Cortex of kidney (tissue), 1 donor: ENCODE measurements at places on chromosomes 5 and 9.

DNA sequence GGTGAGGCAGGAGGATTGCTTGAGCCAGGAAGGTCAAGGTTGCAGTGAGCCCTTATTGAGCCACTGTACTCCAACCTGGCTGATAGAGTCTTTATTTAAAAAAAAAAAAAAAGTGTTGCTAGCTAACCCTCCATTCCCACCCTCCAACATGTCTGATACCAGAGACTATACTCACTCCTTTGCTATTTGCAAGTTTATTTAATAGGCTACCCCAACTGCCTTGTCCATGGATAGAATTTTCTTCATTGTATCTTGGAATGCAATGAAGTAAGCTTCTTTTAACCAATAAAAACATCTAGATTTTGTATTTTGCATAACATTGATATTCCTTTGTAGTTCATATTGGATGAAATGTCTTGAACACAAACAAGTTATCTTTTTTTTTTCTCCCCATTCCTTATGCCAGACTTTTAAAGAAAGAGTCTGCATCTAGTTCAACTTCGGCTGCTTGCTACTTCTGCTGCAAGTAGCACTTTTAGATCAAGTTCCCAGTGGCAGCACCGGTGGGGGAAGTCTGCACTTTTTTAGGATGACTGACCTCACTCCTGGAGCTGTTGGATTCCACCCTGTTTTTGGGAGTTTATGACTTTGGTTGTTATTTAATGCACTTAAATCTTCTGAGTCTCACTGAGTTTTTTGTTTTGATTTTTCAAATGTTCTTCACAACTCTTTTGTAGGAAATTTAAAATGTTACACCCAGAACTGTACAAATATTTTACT, 112.5 kb downstream of the UHRF2 start:
- DNase-seq: no peak

- DNase-seq: no peak
Observed at GRCh38 chr5:61784341-61784740, 452.3 kb downstream of the ZSWIM6 start.

DNA sequence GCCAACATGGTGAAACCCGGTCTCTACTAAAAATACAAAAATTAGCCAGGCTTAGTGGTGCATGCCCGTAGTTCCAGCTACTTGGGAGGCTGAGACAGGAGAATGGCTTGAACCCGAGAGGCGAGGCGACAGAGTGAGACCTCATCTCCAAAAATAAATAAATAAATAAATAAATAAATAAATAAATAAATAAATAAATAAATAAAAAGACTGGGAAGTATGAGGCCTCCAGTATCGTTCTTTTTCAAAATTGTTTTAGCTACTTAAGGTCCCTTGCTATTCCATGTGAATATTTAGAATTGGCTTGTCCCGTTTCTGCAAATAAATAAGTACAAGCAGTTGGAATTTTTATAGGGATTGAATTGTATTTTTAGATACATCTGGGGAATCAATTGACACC, 3.0 kb upstream of the SETX start:
- no peak for DNase-seq

GRCh38 chr9:89872913-89873707, 268.3 kb downstream of the GADD45G start:
- DNase-seq: no peak

DNA sequence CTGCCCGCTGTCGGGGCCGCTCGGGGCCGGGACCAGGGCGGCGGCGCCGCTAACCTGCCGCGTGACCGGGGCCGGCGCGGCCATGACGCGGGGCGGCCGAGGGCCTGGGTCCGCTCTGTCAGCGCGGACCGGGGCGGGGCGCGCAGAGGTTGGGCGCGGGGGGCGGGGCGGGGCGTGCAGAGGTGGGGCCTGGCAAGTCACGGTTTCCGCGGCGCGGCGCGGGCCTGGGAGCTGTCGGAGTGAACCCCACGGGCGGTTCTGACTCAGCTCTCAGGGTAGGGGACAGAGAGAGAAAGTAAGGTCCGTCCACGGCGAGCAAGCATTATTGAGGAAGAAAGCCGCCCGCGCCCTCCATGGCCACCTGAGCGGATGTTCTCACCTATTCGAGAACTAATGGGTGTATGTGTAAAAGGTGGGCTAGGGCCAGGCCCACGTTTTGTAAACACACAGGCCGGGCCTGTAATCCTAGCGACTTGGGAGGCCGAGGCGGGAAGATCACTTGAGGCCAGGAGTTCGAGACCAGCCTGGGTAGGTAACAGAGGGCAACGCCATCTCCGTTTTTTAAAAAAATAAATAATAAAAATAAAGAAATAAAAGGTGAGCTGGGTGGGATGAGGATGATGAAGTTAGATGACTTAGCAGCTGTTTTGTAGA, at the start of gene PRXL2C:
TSS of gene PRXL2C (minus strand) at position 120 of the 654 bp plus-strand sequence. CDS start at position 84, 36 bp downstream.
- DNase-seq: no peak

GRCh38 chr5:104569621-104570020, 1007.0 kb upstream of the NUDT12 start:
- no peak for DNase-seq

DNA sequence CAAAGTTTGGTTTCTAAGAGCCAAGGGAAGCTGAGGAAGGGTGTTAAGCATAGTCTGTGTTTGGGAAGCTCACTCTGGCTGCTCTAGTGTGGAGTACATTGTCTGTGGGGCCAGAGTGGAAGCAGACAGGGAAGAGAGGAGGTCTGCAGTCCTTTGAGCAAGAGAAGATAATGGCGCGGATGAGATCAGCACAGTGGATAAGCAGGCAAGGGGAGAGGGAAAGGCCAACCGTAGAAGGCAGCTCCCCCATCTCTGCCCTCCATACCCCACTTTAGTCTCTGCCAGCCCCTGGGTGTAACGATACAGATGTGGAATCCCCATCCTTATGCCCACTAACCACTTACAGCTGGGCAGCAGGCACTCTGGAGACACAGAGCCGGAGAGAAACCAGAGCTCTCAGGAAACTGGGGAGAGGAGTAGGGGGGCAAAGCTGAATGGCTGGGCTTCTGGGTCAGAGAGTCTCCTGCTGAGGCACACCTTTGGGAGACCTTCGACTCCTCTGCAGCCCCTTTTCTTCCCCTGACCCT, 75.0 kb downstream of the SLIT3 start:
- DNase-seq: no peak

DNA sequence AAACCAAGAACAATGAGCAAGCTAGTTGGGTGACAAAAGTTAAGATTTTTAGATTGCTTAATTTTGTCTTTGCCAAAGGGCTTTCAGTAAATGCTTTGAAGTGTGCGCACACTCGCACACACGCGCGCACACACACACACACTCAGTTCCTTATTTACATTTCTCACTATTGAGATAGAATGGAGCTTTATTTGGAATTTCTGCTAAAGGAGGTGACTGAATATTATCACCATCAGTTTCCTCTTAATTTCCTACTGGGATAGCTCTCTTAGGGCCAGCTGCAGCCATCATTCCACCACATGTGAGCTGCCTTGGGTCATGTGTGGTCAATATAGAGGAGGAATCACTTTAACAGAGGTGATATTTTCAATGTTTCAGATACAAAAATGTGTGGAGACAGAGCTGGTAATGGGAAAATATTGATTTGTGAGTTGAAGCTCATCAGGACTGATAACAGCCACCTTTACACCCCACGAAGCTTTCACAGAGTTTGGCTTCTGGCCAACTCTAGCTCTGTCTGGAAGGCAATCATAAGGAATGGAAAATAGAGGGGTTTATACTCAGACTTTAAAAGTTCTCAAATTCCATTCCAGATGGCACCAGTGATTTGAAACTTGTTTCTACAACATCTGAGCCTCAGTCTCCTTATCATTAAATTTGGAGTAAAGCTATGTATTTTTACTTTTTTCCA, 99.9 kb downstream of the MACIR start:
- DNase-seq: no peak

GRCh38 chr5:77064040-77064439, 23.0 kb downstream of the ZBED3 start:
- no peak for DNase-seq

- no peak for DNase-seq
Observed at GRCh38 chr5:116340799-116341198, 233.8 kb downstream of the SEMA6A start.

DNA sequence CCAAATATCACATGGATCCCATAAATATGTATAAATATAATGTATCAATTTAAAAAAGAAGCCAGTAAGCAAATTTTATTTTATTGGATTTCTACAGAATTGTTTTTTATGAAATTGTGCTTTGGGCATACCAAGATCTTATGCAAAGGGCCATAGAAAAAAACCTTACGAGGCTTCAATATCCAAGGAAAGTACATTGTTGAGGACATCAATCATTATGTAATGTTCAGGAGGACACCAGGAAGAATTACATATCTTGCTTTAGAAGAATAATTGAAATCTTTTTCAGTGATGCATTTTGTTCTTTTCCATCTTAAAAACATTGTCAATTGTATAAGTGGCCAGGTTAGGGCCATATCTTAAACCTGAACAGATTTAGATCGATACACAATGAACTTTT, 187.8 kb upstream of the GAS1 start:
- DNase-seq: no peak

DNA sequence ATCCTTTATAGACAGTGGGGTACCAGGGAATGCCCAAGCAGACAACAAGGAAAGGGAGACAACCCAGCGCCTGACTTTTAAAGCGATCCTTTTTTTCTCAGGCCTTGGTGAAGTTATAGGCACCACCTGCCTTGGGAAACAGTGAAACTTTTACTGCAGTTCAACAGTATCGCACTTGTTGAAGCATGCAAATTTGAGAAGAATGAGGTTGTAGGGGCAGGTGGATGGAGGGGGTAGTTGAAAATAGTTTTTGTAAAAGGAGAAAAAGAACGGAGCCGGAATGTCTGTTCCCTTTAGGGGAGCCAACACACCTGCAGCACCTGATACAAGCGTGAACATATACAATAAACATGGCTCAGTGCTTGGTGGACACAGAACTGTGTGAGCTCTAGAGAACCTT, 190.2 kb upstream of the NR3C1 start:
- DNase-seq: no peak

DNA sequence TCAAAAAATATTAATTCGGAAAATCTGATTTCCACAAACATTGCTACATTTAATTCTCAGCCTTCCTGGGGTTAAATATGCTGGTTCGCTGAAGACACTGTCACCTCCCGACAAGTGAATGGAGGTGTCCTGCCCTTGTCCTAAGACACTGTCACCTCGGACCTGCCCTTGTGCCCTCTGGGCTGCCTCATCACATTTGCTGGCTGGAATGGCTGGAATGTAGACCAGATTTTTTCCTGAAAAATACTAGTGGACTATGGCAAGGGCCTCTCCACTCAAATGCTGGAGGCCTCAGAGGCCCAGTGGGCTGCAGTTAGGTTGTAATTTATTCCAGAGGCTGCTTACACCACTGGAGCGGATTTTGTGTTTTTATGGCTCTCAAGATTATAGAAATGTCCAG, 28.2 kb downstream of the CACNA1B start:
- no peak for DNase-seq

DNA sequence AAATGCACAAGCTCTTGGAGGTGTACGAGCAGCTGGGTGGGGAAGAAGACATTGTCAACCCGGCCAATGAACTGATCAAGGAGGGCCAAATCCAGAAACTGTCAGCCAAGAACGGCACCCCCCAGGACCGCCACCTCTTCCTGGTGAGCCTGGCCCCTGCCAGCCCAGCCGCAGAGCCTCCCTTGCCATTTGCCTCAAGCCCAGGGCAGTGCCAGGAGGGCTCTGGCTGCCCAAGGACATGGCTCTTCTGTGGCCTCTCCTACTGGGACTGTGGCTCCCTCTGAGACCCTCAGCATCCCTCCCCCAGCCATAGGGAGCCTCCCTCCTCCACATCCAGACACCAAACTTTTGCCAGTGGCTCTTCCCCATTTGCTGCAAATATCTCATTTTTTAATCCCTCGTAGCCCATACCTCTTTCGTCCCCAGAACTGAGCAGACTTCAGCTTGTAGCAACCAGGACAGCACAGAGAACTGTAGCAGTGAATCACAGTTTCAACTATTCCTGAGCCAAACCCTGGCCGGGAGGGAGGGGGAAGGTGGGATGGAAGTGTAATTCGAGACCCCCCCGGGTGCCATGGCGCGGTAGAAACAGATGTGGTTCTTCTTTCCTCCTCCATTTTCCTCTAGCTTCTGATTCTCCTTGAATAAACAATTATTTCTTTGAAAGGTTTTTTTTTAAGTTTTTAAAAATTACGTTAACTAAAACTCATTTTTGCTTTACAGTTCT, 44.5 kb upstream of the SUSD3 start:
- no peak for DNase-seq

GRCh38 chr5:168366116-168366515, 74.7 kb downstream of the WWC1 start:
- no peak for DNase-seq

DNA sequence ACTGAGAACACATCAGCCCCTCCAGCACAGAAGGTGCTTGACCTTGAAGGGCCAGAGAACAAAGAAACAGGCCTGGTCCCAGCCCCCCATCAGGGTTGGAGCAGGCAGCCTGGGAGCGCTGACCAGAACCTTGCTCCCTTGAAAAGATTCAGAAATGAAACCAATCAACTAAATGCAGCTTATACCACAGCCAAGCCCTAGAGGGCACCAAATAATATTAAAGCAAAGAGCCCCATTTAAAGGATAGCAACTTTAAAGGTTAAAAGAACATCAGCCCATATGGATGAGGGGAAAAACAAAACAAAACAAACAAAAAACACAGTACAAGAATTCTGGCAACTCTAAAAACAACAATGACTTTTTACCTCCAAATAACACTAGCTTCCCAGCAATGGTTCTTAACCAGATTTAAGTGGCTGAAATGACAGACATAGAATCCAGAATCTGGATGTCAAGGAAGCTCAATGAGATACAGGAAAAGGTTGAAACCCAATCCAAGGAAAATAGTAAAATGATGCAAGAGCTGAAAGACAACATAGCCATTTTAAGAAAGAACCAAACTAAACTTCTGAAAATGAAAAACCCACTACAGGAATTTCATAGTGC, 471.9 kb downstream of the MTRR start:
- DNase-seq: no peak

DNA sequence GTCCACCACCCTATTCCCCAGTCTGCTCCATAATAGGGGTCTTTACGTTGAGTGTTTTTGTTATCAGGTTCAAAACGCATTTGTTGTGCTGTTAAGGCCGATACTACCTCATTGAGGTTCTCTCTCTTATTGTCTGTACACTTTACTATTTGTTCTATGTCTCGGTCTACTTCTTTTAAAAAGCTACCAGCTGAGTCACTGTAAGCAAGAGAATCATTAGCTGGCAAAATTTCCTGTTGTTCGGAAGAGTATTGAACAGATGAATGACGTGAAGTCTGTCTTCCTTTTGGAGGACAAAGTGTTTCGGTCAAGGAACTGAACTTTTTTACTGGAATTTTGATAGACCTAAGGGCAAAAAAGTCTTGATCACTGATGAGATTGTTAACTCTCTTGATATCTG, 10.3 kb downstream of the LYSMD3 start:
- no peak for DNase-seq

DNA sequence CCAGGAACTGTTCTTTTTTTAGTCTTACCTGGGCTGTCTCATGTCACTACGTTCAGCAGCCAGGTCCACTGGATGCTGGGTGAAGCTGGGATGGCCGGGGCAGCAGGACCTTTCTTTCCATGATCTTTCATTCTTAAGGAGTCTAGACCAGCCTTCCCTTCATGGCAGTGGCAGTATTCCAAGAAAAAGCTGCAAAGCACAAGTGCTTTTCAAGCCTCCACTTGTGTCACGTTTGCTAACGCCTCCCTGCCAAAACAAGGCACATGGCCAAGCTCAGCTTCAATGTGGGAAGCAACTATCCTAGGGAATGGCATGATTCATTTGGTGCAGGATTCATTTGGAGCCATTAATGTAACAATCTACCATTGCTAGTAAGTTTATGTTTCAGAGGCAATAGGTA, 94.8 kb downstream of the RCL1 start:
- DNase-seq: no peak
